Activated CD4-positive, alpha-beta memory T cell treated with anti-CD3 and anti-CD28 coated beads, Interleukin-2, amount 10 ng/mL, durations not matched to agents 7 days and 5 days (primary cell): ENCODE measurements at places on chromosomes 6 and 20. TPM values are rescaled to one million over a fixed set of nuclear protein-coding genes. Genes with fewer than 3 reads are reported as not detected.

The ACOT8 gene
- 36.5 TPM for total RNA-seq

- no peak for DNase-seq
- H3K36me3 ChIP-seq: peaks cover 15% of the 10 kb centered on the region
- H3K27me3 ChIP-seq: no peaks in the 10 kb centered on the region
These were observed 78.7 kb downstream of the SGK1 start for GRCh38 chr6:134238960-134239795.

- H3K36me3 ChIP-seq: peaks cover 60% of the 10 kb centered on the region
- peak overlapping the region; percentile 84 for H3K27ac ChIP-seq
- H3K4me3 ChIP-seq: peak overlapping the region; percentile 73
- H3K4me1 ChIP-seq: peaks cover 65% of the 10 kb centered on the region
- no peak for DNase-seq
These were observed 511 bp upstream of the SLC35B2 start for GRCh38 chr6:44257753-44258324.

The EYS gene
- total RNA-seq: not detected
